SHP77 (cell line): ENCODE measurements at places on chromosomes 5 and 9.

- DNase-seq, result no peak
These were observed 1051.5 kb upstream of the C9orf72 start for GRCh38 chr9:28624771-28625170.

GRCh38 chr5:68714810-68715209 is 379.0 kb upstream of the SLC30A5 start:
- no peak for DNase-seq

DNA sequence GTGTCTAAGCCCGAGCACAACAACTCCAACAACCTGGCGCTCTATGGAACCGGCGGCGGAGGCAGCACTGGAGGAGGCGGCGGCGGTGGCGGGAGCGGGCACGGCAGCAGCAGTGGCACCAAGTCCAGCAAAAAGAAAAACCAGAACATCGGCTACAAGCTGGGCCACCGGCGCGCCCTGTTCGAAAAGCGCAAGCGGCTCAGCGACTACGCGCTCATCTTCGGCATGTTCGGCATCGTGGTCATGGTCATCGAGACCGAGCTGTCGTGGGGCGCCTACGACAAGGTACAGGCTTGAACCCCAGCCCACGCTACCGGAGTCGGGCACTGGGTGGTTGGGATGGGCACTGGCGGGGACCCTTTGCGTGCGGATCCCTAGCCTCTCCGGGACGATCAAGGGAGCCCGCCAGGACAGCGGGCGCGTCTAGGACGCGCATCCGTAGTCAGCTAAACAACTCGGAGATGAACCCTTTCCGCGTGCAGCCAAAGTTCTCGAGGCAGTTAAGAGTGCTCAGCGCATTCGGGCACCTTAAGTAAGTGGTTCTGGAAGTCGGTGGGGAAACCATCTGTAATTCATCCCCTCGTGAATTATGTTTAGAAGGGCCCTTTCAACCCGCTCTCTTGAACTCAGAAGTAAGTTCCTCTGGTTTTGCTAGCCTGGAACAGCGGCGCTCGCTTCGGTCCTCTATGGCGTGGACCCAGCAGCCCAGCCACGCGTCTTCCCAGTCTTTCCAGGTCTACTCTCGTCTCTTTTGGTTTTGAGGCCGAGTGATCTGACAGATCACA is 1.3 kb downstream of the KCNN2 start:
- DNase-seq, result no peak

DNA sequence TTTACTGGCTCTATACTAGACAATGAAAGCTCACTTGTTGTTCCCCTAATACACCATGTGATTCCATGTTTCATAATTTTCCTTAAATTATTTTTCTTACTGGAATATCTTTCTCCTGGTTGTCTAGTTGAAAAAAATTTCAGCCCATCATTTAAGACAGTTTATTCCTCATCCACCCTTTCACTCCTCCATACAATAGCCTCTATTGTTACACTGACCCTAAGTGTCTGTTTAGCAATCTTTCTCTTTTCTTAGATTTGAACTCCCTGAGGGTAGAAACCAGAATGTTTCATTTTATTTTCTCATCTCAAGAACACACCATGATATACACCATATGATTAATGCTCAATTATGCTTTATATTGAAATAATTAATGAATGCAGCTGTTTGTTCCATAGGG is 413.4 kb upstream of the ITGA1 start:
- no peak for DNase-seq

DNA sequence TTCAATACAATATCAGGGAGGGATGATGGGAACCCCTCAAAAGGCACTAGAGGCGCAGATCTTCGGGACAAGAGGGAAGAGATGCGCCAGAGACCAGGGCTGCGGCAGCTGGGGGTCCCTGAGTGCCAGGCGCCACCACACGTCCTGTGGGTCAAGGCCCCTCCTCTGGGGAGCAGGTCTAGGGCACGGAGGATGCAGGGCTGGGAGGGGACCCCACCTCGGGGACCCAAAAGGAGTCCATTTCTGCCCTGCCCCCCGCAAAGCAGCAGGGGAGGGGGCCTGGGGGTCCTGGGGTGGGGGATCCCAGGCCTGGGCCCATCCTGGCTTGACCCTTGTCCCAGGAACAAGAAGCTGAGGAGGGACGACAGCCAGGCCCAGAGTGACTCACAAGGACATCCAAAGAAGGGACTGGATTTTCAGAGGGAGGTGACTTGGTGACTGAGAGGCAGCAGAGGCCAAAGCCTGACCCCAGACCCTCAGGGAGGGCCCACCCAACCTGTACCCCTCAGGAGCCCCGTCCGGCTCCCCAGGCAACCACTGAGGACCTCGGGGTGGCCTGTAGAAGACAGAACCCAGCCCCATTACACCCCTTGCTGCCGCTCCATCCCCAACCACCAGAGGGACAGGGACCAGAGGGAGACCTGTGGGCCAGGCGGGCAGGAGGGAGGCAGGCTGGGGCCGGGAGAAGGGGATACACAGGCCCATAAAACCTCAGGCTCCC is 54.2 kb downstream of the LRSAM1 start:
- DNase-seq, result peak; percentile 10

- no peak for DNase-seq
These were observed 3.1 kb downstream of the LCN2 start for GRCh38 chr9:128152133-128153059.

DNA sequence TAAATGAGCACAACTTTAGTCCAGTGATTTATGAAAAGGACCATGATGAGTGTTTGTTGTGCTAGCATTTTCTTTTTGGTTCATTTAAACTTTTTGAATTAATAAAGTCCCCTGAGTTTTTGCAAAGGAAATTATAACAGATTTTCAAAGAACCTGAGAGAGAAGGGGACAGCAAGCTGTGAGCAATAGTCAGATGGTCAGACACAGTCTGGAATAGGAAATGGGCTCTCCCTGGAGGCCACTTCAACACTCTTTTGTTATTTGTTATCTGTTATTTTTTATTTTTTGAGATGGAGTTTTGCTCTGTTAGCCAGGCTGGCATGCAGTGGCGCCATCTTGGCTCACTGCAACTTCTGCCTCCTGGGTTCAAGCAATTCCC is 171.1 kb downstream of the ARHGEF28 start:
- no peak for DNase-seq
